ENCODE measurements at places on chromosomes 1 and 21. TPM values are rescaled to one million over a fixed set of nuclear protein-coding genes. Genes with fewer than 3 reads are reported as not detected.

DNA sequence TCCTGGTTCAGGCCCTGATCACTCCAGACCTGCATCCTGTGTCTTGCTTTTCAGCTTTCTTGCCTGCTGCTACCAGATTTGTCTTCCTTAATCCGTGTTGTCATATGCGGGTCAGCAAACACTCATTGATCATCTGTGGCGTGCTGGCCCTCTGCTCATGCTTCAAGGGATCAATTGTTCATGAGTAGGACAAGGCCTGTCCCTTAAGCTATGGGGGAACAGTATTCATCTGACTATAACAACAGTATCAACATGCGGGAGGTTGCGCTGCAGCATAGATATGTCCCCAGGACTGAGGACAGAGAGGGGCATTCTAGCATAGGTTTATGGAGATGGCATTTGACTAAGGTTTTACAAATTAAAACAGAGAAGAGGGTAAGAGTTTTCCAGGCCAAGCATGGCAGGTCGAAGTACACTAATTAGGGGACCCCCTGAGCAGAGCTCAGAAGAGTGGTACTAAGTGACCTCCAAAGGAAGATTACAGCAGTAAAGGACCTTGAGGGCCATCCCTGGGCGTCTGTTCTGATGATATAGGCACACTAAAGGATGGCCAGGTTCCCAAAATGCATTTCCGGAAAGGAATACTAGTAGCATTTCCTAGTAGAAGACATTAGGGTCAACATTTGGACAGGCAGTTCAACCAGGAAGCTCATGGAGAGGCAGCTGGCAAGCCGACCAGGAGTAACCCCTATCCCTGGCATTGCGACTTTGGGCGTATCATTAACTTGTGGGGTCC is 811 bp upstream of the ZNF672 start:
- no peak overlapping the region for H3K27ac ChIP-seq
- no peaks in the 10 kb centered on the region for H3K27me3 ChIP-seq
- H3K4me3 ChIP-seq = peak overlapping the region; percentile 87
- H3K4me1 ChIP-seq = no peaks in the 10 kb centered on the region
- no peaks in the 10 kb centered on the region for H3K36me3 ChIP-seq

The CD1E gene
- total RNA-seq = not detected

The ZNF593 gene
- 50.8 TPM for total RNA-seq

- H3K4me1 ChIP-seq = no peaks in the 10 kb centered on the region
- H3K4me3 ChIP-seq = no peak overlapping the region
Observed at GRCh38 chr1:113858418-113858817, 13.1 kb downstream of the PTPN22 start.

GRCh38 chr1:227934476-227935313 is 13.0 kb downstream of the WNT9A start:
- H3K27ac ChIP-seq = no peak overlapping the region
- no peak for DNase-seq
- no peaks in the 10 kb centered on the region for H3K4me1 ChIP-seq
- no peaks in the 10 kb centered on the region for H3K36me3 ChIP-seq
- no peak overlapping the region for H3K4me3 ChIP-seq

GRCh38 chr21:29240136-29240535 is 58.6 kb upstream of the BACH1 start:
- no peak overlapping the region for H3K27ac ChIP-seq
- H3K27me3 ChIP-seq = no peaks in the 10 kb centered on the region
- DNase-seq = no peak
- H3K4me3 ChIP-seq = no peak overlapping the region
- H3K36me3 ChIP-seq = no peaks in the 10 kb centered on the region

The MATN1 gene
- not detected for total RNA-seq

GRCh38 chr1:67589519-67590233 is 95.3 kb upstream of the GADD45A start:
- H3K36me3 ChIP-seq = no peaks in the 10 kb centered on the region
- H3K4me1 ChIP-seq = no peaks in the 10 kb centered on the region
- H3K4me3 ChIP-seq = no peak overlapping the region

GRCh38 chr1:167701510-167701909 is 20.3 kb upstream of the MPZL1 start:
- H3K36me3 ChIP-seq = no peaks in the 10 kb centered on the region
- H3K4me1 ChIP-seq = no peaks in the 10 kb centered on the region
- no peak overlapping the region for H3K4me3 ChIP-seq
- no peak for DNase-seq
- no peak overlapping the region for H3K27ac ChIP-seq

DNA sequence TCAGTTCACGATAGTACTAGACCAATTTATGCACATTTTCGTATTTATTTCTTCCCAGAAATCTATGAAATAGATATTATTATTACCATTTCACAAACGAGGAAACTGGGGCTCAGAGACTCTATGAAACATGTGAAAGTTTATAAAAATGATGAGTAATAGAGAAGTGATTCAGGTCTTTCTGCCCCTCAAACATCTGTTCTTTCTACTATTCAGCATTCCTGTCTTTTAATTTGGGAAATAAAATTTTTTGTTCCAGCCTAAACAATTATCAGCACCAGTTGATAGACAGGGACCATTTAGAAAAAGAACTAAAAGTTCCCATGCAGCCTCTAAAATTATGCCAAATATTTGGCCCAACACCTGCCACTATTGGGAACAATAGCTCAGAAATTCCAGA is 585.1 kb downstream of the PTPRC start:
- H3K4me3 ChIP-seq = no peak overlapping the region
- H3K36me3 ChIP-seq = no peaks in the 10 kb centered on the region
- H3K4me1 ChIP-seq = no peaks in the 10 kb centered on the region
- H3K27ac ChIP-seq = no peak overlapping the region
- DNase-seq = no peak

The TMEM82 gene
- 2.7 TPM for total RNA-seq

GRCh38 chr1:175072099-175072951 is 4.7 kb downstream of the TNN start:
- no peaks in the 10 kb centered on the region for H3K4me1 ChIP-seq
- H3K4me3 ChIP-seq = no peak overlapping the region
- H3K27ac ChIP-seq = no peak overlapping the region
- H3K36me3 ChIP-seq = no peaks in the 10 kb centered on the region
- no peak for DNase-seq

DNA sequence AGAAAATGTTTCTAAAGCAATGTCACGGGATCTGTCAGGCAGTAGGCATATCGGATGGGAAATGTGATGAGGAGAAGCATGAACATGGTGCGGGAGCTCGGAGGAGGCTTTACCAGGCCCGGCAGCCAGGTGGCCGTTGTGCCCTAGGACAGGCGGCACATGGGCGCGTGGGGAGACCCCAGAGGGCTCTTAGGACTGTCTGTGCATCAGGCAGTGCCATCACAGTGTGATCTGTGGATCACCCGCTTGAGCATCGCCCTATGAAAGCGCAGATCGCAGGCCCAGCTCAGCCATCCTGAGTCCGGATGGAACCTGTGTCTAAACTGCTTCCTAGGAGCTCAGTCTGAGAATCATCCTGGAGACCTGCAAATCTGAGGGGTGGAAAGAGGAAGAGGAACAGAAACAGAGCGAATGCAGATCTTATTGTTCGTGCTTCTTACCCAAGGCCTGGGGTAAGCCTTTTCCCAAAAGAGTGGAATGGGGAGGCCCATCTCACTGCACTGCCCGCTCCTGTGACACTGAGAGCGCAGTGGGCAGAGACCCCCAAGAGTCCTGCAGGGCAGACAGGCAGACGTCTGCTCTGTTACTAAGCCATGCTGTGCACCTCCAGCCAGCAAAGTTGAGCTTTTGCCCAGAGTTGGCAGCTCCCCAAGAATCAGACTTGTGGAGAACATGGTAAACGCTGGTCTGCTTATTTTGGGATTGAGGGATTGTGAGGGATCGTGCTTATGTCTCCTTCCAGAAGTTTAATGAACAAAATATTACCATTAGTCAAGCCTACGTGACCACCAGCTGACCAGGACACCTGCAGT is 251.0 kb downstream of the RHOU start:
- no peaks in the 10 kb centered on the region for H3K4me1 ChIP-seq
- DNase-seq = no peak
- H3K36me3 ChIP-seq = no peaks in the 10 kb centered on the region
- H3K27ac ChIP-seq = no peak overlapping the region
- H3K4me3 ChIP-seq = no peak overlapping the region

The ZNF281 gene
- 31.3 TPM for total RNA-seq

- no peaks in the 10 kb centered on the region for H3K27me3 ChIP-seq
- peaks cover 8% of the 10 kb centered on the region for H3K4me1 ChIP-seq
- H3K36me3 ChIP-seq = peaks cover 2% of the 10 kb centered on the region
- H3K4me3 ChIP-seq = no peak overlapping the region
- DNase-seq = peak; percentile 49
Observed at GRCh38 chr1:156471496-156472490, 28.8 kb downstream of the MEF2D start.

- peak overlapping the region; percentile 83 for H3K27ac ChIP-seq
- no peaks in the 10 kb centered on the region for H3K27me3 ChIP-seq
- peak; percentile 36 for DNase-seq
- H3K4me1 ChIP-seq = peaks cover 8% of the 10 kb centered on the region
- H3K36me3 ChIP-seq = no peaks in the 10 kb centered on the region
Observed at GRCh38 chr1:10211805-10212410, 1.5 kb downstream of the KIF1B start.

- H3K4me3 ChIP-seq = no peak overlapping the region
- H3K27me3 ChIP-seq = no peaks in the 10 kb centered on the region
- no peak for DNase-seq
- H3K36me3 ChIP-seq = no peaks in the 10 kb centered on the region
- H3K27ac ChIP-seq = peak overlapping the region; percentile 11
Observed at GRCh38 chr1:54408147-54409066, 2.2 kb upstream of the SSBP3 start.

DNA sequence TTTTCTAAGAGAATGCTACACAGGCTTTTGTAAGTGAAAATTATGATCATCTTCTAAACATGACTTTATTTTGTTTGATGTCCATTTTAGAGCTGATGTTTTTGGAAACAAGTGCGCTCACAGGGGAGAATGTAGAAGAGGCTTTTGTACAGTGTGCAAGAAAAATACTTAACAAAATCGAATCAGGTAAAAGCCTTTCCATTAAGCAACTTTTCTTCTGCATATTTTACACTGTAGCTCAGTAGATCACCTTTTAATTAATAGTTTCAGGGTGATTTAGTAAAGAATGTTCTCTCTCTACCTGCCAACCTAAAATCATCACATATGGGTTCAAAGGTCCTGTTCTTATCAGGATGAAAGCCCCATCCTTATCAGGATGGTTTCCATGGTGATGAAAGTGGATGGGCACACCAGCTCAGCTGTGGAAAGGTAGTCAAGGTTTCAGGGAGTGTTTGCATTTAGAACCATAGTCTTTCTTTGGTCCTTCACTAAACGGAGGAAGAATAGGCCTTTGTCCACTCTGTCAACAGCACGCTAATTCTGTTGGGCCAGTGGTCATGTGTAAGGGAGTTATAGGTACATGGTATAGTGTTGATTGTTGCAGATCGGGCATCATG is 28.1 kb downstream of the RAB4A start:
- H3K27ac ChIP-seq = peak overlapping the region; percentile 90
- no peaks in the 10 kb centered on the region for H3K27me3 ChIP-seq
- peak; percentile 84 for DNase-seq
- no peak overlapping the region for H3K4me3 ChIP-seq
- peaks cover 49% of the 10 kb centered on the region for H3K4me1 ChIP-seq
- H3K36me3 ChIP-seq = peaks cover 10% of the 10 kb centered on the region

DNA sequence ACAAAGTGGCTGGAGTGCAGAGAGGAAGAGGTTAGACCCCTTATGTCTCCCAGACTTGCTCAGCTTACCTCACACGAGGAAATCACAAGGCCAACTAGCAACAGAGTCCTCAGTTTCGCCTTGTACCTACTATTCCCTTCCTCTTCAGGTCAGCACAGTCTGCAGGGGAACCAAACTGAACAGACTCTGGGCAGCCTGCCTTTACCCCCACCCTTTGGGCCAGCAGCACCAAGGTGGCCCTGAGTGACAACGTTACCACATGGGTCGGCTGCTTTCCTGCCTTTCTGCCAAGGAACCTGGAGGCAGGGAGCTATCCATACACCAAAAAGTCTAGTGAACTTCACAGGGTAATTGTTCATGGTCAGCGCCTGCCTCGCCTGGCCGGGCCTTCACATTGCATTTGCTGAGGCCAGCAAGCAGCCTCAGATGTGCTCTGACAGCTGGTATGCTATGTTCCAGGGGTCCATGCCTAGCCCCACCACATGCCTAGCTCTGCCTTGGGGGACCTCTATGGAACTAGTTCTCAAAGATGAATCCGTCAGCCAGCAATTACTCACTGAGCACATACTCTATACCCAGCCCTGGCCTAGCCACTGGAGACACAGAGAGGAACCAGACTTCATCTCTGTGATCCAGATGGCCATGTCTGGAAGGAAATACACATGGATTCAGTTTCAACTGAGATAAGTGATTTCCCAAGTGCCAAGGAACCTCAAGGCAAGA is 69.6 kb downstream of the DMAP1 start:
- no peaks in the 10 kb centered on the region for H3K27me3 ChIP-seq
- H3K4me3 ChIP-seq = no peak overlapping the region
- H3K36me3 ChIP-seq = no peaks in the 10 kb centered on the region
- H3K27ac ChIP-seq = peak overlapping the region; percentile 65

The MAP1LC3C gene
- total RNA-seq = 0.86 TPM

- no peaks in the 10 kb centered on the region for H3K4me1 ChIP-seq
- no peaks in the 10 kb centered on the region for H3K27me3 ChIP-seq
- H3K27ac ChIP-seq = no peak overlapping the region
- H3K4me3 ChIP-seq = no peak overlapping the region
Observed at GRCh38 chr1:47160716-47161115, 23.5 kb downstream of the CYP4A22 start.

The FCRL4 gene
- not detected for total RNA-seq

- H3K4me1 ChIP-seq = 0 out of 2 replicates have a peak, but pooled peaks cover 8% of the 10 kb centered on the region
- peak overlapping the region; percentile 69 for H3K27ac ChIP-seq
- no peak for DNase-seq
Observed at GRCh38 chr1:6234502-6235295, 1.1 kb downstream of the ICMT start.

GRCh38 chr1:86018283-86018923 is 138.2 kb downstream of the COL24A1 start:
- DNase-seq = peak; percentile 8
- no peak overlapping the region for H3K27ac ChIP-seq
- no peaks in the 10 kb centered on the region for H3K27me3 ChIP-seq

DNA sequence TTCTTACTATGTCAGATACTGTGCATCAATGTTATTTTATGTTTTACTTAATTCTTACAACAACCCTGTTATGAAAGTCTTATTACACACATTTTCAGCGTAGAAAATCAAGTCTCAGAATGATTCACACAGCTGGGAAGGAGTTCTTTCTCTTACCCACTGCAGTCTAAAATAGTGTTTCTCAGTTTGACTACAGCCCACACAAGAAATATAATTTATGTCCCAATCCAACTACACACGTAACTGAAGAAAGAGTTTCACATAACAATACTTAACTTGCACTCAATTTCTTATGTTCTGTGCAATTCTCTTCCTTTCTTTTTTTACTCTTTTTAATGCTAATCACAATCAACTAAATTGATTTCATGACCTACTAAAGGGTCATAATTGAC is 252.8 kb upstream of the ADGRL2 start:
- H3K4me1 ChIP-seq = no peaks in the 10 kb centered on the region
- no peaks in the 10 kb centered on the region for H3K36me3 ChIP-seq
- no peak for DNase-seq
- H3K27me3 ChIP-seq = no peaks in the 10 kb centered on the region
- H3K4me3 ChIP-seq = no peak overlapping the region

The RSPH1 gene
- total RNA-seq = 0.51 TPM
